ENCODE measurements at places on chromosomes 4 and X.

DNA sequence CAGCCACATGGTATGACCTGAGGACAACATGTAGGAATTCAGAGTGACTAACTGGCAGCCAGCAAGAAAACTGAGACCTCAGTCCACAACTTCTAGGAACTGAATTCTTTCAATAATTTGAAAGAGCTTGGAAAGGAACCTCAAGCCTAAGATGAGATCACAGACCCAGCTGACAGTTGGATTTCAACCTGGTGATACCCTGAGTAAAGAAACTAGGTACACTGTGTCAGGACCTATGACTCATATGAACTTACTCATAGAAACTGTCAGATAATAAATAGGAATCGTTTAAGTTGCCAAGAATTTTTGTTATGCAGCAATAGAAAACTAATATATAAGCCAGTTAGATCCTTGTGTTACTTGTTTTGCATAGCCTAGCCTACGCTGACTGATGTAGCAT is 102.4 kb upstream of the DCAF12L1 start:
- DNase-seq = no peak

DNA sequence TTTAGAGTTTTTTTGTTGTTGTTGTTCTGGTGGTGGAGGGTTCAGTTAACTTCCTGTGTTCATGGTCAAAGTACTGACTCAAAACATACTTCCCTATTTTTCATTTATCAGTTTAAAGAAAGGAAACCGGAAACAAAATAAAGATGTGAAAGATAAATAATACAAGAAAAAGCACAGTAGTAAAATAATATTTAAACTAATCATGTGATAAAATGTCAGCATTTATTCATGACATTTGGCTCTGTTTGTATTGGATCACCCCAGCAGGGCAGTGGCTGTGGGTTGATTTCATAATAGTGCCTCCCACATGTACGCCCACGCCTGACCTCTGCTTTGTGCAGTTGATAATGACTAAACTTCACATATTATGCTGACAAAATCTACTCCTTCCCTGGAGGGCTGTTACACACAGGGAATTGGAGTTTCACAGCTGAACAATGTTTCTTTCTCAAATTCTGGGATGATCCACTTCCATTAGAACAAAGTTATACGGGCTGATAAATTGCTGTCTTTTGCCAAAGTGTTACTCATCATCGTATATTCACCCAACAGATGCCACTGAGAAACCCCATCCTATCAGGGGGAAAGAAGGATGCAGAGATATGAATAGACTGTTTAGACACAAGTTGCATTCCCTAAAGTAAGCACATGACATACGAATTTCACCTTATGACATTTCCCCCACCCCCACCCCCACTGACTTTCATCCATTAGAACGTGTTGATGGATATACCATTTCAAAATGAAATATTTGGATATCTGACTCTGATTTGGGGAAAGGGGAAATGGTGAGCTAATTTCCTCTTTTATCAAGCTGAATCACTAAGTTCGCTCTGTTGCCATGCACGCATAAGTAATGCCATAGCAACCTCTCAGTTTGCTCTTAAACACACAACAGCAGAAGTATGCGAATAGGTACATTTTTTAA is 48.3 kb downstream of the AMELX start:
- peak; percentile 91 for DNase-seq

- DNase-seq = no peak
These were observed 118.1 kb upstream of the TLR3 start for GRCh38 chr4:185950891-185951290.

DNA sequence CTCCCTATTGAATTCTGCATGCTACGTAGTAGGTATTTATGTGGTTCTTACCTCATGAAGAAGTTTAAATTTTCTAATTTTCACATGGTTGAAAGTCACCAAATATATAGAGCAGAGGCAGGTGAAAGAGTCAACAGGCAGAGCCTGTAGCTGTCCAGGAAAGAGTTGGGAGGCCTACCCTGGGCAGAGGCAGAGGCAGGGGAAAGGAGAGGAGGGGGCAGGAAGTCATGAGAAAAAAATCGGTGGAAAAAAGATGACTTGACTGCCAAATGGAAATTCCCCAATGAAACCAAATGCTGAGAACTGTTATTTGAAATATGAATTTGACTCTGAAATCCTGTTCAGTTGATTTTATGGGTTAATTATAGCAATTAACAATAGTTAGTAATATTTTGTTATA is 23.1 kb upstream of the GPR34 start:
- no peak for DNase-seq

GRCh38 chr4:155342142-155342541 is 34.6 kb downstream of the MAP9 start:
- no peak for DNase-seq

DNA sequence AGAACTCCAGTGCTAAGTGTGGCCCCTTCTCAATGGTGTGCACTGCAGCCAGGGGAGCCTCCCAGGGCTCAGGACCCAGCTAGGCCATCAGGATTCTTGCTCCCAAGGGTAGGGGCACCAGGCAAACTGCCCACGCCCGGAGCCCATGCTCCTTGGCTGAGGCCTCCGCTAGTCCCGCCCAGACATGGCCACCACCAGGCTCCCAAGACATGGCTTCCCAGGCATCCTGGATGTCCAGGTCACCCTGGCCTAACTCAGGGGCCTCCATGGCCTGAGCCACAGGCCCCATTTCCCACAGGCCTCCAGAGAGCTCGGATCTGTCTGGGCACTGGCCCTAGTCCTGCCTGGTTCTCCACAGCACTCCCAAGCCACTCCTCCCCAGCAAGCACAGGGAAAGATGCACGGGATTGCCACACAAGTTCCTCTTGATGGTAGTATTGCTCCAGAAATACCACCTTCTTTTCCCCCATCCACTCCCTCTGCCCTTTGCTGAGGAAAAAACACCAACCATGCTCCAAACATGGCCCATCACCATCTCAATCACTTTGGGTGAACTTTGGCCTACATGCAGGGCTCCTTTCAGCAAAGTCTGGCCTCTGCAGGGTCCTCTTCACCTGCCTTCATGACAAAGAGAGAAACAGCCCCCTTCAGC is 274.7 kb upstream of the AGTR2 start:
- DNase-seq = no peak

GRCh38 chrX:20224814-20225487 is 41.8 kb downstream of the RPS6KA3 start:
- peak; percentile 51 for DNase-seq

DNA sequence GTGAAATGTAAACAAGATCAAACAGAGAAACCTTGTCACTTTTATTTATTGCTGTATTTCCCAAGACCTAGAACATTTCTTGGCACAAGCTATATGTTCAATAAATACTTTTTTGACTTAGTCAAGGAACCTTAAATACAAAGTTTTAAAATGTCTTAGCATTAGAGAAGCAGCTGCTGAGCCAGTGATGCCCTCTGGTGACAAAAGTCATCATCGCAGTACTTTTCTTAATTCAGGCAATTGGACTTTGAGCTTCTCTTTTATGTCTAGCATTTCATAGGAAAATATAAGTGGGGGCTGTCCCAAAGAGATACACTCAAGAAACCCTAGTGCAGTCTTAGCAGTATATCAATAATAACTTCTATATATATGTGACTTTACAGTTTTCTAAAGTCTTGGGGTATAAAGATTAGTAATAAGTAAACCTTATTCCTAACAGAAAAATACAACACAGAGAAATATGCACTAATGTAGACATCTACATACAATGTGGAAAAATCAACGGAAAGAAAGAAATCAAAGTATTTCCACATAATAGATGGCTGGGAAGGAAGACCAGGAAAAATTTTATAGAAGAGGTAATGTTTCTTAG is 118.4 kb downstream of the DTHD1 start:
- peak; percentile 67 for DNase-seq
